Suprapubic skin (tissue), 4 donors: ENCODE measurements at places on chromosomes 2 and 18. TPM values are rescaled to one million over a fixed set of nuclear protein-coding genes. Genes with fewer than 3 reads are reported as not detected.

DNA sequence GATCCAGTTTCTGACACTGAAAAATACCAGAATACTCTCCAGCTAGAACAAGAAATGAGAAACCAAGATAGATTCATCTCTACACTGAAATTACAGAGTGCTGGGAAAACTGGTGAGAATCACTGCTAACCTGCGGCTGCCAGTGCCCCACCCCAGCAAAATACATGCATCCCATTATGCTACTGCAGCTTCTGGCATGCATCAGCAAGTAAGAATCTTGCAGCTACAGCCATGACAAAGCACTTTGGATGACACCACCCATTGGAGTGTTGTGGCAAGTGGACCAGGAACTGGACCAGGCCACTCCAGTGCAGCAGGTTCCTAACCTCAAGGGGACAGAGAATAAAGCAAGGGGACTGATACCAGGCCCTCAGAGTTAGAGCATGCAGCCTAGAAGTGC, 378.8 kb upstream of the ETAA1 start:
- no peak for DNase-seq

GRCh38 chr2:46232860-46233259, 64.3 kb upstream of the EPAS1 start:
- DNase-seq = no peak

Gene UGT1A3
- total RNA-seq = 0.98 TPM

Gene SAG
- total RNA-seq = not detected

DNA sequence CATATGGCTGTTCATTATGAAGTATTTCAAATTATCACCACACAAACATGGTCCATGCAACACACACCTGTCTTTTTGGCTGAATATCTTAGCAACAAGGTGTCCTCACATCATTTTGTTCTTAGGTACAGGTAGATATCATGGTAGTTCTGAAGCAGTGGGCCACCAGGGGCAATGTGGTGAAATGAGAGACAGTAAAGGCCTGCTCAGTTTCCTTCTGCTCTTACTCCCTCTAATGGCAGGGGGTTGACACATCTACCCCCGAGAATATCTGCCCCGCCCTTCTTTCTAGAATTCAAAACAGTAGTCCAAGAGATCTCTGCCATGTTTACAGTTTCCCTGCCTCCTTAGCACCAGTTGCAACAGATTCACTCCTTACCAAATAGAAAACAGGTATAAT, 147.0 kb upstream of the KLHL14 start:
- no peak for DNase-seq
